CD8-positive, alpha-beta memory T cell (primary cell): ENCODE measurements at places on chromosomes 16 and 17.

DNA sequence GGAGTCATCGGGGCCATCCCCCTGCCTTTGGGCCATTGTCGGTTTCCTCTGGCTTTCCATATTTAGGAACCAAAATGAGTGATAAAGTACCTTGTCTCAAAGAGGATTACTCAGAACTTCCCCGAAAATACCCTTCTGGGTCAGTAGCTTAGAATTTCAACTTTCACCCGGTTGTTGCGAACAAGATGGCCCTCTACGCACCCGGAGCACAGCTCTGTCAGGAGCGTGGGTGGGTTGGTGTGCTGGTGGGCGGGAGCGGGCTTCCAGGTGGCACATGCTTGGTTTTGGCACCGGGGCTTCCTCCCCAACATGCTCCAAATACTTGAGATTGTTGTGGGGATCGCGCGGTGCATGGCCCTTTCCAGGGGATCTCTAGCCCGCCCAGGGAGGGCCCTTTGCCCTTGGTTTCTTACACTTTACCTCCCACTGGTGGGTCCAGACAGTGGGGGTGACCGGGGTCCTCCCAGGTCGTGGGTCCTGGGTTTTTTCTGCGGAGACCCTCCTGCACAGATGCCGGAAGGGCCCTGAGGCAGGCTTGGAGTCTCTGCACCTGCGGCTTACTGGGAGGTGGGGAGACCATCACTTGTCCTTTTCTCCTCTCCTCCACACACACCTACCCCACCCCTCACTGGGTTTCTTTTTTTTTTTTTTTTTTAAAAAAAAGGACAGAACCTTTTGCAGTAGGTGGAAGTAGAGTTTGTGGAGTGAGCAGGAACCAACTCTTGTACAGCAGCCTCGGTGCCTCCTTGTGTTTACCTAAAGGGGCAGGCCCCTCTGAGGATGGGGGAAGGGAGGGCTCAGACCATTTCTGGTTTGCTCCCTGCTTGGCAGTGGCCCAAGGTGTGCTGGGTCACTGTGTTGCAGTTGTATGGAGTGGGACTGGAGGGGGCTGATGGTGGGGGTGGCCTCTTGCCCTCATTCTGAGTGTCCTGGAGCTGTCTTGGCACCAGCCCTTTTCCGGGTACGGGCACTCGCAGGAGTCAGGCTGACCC, 142.1 kb downstream of the SEC14L1 start:
- no peak for DNase-seq

GRCh38 chr17:60075981-60076380, 2.7 kb downstream of the HEATR6 start:
- no peak for DNase-seq

DNA sequence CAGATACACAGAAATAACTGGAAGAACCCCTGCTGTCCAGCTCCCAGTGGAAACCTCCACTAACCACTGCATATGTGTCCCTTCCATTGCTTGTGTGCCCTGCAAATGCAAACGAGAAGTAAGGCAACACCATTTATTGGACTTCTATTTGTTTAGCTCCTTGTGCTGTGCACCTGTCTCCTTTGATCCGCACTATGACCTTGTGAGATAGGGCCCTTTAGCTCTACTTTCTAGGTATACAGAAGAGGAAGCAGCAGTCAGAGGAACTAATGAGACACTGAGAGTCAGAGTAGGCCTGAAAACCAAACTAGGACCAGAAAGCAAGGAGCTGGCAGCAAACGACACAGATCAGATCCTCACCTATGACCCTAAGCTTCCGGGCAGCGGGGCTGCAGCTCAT, 22.4 kb downstream of the SOX9 start:
- no peak for DNase-seq

- no peak for DNase-seq
Observed at GRCh38 chr16:57115514-57116182, 23.3 kb downstream of the CPNE2 start.

GRCh38 chr16:53827741-53828140, 123.8 kb downstream of the FTO start:
- DNase-seq, result no peak

DNA sequence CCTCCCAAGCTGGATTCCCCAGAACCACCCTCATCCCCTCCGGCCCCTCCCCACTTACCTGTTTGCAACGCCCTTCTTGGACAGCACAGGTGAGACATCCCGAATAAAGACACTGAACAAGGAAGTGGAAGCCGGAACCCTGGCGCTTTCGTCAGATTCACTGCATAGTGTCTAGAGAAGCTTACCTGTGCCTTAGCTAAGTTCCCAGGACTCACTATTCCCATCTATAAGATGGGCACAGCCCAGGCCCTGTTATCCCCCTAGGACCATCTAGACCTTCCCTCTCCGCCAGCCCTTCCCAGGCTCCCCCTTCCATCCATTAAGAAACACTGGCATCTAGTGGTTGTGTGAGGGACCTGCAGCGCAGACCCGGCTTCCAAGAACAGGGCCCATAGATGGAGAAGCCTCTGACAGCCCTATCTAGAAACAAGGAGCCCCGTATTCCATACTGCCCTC, 26.9 kb upstream of the RPL38 start:
- peak; percentile 11 for DNase-seq

- no peak for DNase-seq
Observed at GRCh38 chr17:73749928-73750605, 105.8 kb upstream of the SDK2 start.

- no peak for DNase-seq
Observed at GRCh38 chr16:68792465-68793324, 50.6 kb upstream of the TANGO6 start.

DNA sequence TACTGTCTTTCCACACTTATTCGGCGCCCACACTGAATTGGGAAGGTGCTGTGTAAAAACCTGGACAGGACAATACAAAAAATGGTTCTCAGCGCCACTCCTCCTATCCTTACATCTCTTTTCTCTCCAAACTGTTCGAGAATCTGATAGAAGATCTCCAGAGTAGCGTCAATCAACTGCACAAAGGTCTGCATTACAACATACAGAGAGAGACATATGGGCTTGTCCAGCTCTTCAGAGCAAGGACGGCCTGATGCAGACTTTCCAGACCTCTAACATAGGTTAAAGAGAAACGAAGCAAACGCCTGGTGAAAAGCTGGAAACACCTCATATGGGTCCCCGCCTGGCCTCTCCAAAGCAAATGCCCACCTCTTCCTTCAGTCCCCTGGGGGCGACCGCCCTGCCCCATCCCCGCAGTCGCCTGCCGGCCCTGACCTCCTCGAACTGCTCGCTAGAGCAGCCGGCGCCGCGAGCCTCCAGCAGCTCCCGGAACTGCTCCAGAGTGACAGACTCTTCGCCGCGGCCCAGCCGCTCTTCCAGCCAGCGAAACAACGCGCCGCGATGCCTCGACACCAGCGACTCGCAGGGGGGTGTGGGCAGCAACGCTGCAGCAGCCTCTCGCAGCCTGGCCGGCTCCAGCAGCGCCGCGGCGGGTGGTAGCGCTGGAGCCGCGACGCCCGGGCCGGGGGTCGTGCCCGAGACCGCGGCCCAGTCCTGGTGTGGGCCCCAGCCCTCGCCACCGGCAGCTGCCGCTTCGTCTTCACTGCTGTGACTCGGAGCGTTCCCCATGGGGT, 526 bp downstream of the ZZEF1 start:
- DNase-seq, result no peak

DNA sequence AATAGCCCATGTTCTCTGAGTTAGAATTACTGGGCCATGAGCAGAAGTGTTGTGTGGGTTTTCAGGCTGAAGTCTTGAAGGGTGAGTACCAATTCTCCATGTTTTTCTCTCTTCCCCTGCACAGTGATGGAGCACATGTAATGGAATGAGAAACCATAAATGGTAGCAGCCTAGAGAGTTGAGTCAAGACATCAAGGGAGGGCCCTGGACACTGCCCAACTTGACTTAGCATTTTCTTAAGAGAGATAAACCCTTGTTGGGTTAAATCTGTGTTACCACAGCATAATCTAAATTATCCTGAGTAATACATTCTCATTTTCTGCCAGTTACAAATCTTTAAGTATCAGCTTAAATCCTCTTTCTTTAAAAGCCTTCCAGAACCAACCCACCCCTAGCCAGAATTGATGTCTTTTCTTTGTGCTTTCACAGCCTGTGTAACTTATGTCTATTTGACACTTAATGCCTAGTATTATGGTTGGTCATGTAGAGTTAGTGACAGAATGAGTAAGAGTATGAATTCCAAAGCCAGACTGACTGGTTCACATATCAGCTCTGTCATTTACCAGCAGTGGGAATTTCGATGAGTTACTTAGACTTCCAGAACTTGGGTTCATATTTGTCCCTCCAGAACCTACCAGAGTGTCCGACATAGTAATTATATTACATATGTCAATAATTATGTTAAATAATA, 27.0 kb upstream of the RGS9 start:
- no peak for DNase-seq

DNA sequence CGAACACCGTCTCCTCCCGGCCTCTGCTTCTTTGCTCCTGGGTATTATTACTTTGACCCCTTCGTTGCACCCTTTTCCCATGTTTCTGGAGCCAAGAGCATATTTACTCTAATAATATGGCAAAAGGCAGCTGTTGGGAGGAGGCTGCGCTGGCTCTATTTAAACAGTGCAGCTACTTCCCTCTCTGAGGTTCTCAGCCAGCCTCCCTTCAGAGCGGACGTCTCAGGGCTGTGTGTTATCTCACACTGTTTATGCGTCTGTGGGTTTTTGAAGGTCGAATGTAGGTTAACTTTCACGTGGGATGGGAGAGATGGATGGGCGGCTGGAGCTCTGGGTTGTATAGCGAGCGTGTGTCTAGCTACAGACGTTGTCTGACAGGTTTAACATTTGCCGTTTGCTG, 45.3 kb downstream of the COX4I1 start:
- no peak for DNase-seq

- DNase-seq, result no peak
Observed at GRCh38 chr16:24728891-24729242, 584 bp upstream of the TNRC6A start.

DNA sequence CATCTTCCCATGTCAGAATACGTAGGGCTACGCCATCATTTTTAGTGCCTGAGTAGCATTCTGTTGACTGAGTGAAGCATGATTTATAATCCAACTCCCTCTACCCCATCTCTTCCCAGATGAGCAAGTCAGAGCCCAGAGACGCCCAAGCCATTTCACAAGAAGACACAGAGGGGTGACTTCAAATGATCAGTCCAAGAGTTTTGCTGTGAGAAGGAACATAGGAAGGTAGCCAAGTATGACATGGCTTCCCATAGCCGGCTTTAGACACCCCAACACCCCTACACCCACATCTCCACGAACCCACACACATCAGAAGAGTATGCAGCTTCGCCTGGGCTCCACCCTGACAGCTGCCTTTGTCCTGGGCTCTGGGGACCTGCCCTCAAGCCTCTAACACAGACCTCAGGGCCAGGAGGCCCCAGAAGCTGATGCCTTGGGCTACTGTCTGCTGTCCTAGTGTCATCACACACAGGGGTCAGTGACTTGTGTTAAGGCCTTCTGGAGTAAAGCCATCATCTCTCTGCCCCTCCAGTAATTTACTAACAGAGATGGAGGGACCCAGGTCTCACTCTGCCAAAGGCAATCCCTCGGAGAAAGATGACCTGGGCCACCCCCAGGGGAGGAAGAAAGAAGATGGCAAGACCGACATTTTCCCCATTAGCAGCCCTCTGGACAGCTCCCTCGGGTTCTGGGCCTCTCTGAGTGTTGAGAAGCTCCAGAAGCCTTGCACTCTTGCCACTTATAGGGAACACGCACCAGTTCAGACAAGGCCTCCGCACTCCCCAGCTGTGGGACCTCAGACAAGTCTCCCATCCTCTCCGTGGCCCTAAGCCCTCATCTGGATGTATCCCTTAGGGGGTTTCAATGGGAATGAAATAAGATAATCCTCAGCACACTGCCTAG, 38.7 kb upstream of the MRPS23 start:
- DNase-seq, result no peak

GRCh38 chr17:17509601-17510425, 13.6 kb upstream of the RASD1 start:
- no peak for DNase-seq

DNA sequence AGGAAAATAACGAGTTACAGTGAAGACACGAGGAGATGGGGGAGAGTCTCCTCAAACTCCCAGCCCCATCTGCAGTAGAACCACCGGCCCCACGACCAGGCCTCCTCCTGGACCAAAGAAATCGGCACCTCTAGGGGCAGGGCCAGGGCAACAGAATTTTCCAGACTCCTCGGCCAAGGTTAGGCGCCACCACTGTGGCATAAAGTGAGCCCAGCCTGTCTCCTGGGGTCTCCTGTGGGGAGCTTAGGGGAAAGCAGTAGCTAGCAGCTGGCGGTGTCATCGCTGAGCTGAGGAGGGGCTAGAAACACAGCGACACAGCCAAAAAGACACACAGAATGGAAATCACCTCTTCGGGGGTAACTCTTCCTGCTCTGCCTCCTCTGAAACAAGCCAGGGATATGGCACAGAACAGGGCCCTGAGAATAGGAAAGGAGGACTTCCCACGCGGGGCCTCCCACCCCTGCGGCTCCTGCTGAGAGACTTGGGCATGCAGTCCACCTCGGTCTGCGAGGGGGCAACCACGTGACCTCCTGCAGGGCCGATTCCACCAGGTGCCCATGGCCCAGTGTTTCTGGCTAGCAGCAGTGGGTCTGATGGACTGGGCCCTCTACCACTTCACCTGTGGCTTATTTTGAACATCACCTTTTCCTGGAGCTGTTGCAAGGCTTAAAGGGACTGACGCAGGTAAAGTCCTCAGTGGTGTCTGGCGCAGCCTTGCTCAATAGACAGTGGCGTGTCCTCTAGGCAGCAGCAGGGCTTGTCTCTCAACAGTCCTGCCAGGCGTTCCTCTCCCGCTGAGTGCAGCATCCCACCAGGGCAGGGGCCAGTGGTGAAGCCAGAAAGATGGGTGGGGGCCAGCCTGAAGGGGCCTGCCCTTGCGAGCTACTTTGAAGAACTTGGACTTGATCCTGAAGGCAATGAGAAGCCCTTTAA, 6.7 kb upstream of the GINS2 start:
- no peak for DNase-seq

DNA sequence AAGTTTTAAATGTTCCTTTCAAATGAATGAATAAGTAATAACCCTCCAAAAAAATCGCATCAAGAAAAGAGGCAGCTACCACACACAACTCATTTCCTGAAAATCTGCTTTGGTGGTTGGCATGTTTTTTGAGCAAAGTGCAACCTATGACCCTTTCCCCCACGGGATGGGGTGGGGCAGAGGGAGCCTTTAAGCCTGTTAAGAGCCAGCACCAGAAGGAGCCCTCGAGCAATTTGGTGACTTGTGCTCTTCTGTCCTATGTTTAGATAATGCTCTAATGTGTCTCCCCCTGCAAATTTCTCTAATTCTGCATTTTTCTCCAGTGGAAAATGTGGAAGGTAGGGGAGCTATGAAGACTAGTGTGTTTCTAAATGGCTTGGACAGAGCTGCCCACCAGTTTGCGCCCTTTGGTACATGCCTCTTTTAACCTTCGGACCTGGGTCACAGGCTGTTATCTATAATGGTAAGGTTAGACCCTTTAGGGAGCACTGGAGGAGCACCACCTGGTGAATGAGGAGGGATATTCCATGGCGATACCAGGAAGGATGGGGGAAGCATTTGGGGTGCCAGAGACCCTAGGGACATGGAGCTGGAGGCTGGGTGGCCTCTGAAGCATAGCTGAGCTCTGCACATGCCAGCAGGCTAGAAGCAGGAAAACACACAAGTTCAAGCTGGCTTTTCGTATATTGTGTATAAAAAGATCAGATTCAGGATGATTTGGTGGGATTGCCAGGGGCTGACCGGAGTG, 1.6 kb downstream of the PYCARD start:
- DNase-seq, result peak; percentile 59
